AML-193 (cell line): ENCODE measurements at places on chromosomes 13 and 19.

DNA sequence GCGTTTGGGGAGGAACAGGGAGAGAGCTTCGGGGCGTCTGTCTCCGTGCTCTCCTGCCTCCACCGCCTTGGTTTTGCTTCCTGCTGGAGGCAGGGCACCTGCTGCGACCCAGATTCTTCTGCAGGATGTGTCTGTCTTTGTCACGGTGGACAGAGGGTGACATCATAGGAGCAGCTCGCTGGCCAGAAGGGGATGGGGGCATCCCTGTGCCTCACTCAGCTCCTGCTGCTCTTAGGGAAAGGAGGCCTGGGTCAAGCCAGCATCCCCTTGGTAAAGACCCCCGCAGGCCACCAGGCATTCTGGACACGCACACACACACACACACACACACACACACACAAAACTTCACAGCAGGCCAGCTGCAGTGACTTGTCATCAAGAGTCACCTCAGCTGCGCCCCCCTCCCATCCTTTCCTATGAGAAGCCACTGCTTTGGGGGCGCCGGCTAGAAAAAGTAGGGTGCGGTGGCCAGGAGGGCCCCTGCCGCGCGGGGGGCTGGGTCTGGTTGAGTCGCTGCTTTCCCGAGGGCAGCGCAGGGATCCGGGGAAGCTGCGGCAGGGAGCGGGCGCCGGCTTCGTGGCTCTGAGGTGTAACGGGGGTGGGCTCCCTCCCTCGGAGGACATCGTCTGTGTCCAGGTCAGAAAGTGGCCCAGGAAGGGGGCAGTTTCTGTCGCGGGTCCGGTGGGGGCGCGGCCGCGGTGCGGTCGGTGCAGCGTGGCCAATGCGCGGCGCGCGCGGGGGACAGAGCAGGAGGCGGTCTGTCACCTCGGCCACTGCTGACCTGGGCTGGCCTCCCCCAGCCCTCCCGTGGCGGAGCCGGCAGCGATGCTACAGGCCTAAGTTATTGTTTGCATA is 15.8 kb upstream of the NPAS1 start:
- DNase-seq = no peak

DNA sequence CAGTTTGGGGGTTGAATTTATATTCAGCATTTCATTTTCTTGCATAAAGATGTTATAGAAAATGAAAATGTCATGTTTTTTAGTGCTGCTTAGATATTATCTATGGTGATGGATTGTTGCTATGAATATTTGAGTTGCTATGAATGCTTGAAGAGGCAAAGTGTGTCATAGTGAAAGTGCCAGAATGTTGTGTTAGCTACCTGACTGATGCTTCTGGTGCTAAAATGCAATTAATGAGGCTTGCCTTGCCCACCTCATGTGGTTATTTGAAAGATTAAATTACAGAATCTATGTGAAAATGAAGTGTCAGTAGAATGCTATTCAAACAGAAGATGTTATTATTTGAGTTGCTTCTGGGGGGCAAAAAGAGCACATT is 62.7 kb upstream of the MYCBP2 start:
- DNase-seq = no peak

GRCh38 chr19:58218899-58219298 is 9.8 kb upstream of the ZNF544 start:
- peak; percentile 32 for DNase-seq

- DNase-seq = no peak
These were observed 84.9 kb downstream of the DPF1 start for GRCh38 chr19:38139122-38139521.

GRCh38 chr19:11422163-11423065 is 3.3 kb upstream of the RGL3 start:
- DNase-seq = no peak

- DNase-seq = no peak
These were observed 292.6 kb downstream of the TDRD3 start for GRCh38 chr13:60689571-60689970.

- DNase-seq = no peak
These were observed 14.2 kb upstream of the CFAP97D2 start for GRCh38 chr13:114164681-114165429.

- DNase-seq = no peak
These were observed 34.8 kb downstream of the SLC10A2 start for GRCh38 chr13:103031332-103031873.

- no peak for DNase-seq
These were observed 304.7 kb upstream of the KLF12 start for GRCh38 chr13:74438901-74439300.

DNA sequence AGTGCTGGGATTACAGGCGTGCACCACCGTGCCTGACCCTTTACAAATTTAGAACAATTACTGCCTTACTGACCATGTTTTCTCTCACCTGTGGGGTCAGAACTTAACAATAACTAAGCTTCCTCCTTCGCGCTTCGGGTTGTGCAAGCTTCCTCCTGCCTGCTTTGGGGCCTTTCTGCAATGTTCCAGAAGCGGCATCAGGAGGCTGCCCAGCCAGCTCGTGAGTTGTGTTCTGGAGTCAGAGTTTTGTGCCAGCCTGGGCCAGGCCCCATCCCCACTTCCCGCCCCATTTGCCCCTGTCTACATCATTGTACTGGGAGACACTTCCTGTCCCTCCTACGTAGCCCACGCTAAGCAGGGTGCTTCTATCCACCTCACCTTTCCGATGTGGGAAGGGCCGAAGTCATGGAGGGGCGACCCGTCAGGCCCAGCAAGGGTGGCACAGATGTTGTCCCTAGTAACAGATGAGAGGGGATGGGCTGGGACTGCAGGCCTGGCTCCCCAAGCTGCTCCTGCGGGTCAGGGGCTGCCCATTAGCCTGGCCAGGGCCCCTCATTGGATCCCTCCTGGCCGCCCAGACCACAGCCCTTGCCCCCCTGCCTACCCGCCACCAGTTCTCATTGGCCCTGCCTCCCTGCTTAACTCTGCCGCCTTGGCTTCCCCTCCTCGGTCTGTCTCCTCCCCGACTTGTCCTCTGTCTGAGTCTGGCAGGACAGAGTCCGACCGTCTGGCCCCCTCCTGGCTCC is 13.4 kb downstream of the UHRF1 start:
- DNase-seq = no peak
